Astrocyte of the spinal cord (primary cell): ENCODE measurements at places on chromosomes 16 and 17.

GRCh38 chr16:74893541-74893940 is 91.4 kb downstream of the WDR59 start:
- no peak for DNase-seq

DNA sequence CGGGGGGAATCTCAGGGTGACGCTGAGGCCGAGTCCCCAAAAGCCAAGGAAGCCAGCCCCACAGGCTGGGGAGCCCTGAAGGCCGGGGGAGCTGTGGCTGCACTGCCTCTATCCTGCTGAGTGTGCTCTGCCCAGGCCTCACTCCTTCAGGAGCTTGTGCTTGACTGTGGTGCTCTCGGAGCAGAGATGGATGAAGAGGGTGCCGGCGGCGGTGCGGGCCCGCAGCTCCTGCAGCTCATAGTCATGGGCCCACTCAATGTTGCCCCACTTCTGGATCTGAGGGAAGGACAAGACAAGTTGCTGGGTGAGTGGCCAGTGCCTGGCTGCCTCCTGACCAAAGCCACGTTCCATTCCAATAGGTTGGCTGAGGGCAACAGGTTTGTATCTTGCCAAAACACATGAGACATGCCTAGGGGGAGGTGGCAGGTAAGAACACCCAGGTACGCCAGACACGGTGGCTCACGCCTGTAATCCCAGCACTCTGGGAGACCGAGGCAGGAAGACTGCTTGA is 20.5 kb downstream of the ATPAF2 start:
- no peak for DNase-seq

DNA sequence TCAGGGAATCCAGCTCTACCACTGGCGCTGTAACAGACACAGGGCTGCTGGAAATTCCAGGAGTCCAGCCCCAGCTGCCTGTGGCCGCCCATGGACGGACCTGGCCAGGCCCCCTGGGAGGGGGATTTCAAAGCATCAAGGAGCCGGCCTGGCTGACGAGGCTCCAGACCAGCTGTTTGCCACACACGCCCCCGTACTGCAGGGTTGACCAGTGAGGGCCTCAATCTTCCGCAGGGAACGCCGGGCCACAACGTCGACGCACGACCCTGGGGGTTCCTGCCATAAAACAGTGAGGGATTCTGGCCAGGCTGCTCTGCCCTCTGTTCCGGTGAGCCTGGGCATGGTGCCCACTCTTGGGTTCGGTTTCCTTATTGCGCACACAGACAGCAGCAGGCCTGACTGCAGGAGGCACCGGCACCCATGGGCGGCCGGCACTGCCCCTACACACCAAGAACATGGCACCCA is 3.7 kb downstream of the LMF1 start:
- no peak for DNase-seq

DNA sequence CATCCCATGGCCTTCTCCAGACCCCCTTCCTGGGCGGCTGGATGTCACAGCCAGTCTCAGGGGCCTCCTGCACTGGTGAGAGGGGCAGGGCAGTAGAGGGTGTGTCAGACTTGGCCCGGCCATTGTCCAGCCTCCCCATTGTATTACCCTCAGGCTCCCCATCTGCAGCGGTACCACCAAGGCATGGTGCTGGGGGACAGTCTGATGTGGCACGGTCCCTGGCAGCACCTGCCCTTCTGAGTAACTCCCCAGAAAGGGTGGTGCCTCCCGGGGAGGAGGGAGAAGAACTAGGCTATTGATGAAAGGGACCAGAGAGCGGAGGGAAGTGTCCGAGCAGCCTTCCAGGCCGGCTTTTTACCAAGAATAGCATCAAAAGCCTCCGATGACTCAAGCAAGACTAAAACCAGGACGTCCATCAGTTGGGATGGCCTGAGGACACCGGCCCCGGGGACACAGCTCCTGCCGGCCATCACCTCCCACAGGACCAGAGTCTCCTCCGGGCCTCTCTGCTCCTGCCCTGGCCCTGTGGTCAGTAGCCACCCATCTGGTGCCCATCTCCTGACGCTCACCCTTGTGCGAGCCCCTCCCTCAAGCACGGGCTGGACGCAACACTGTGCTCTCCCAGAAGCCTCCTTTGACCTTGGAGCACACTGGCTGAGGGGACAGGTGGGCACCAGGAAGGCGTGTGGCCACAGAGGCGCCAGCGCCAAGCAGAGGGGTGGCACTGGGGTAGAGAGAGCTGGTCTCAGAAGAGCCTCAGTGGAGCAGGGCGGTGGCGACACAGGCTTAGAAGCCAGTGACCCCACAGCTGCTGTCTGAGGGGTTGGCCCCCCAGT is 5.8 kb upstream of the CPNE7 start:
- no peak for DNase-seq

DNA sequence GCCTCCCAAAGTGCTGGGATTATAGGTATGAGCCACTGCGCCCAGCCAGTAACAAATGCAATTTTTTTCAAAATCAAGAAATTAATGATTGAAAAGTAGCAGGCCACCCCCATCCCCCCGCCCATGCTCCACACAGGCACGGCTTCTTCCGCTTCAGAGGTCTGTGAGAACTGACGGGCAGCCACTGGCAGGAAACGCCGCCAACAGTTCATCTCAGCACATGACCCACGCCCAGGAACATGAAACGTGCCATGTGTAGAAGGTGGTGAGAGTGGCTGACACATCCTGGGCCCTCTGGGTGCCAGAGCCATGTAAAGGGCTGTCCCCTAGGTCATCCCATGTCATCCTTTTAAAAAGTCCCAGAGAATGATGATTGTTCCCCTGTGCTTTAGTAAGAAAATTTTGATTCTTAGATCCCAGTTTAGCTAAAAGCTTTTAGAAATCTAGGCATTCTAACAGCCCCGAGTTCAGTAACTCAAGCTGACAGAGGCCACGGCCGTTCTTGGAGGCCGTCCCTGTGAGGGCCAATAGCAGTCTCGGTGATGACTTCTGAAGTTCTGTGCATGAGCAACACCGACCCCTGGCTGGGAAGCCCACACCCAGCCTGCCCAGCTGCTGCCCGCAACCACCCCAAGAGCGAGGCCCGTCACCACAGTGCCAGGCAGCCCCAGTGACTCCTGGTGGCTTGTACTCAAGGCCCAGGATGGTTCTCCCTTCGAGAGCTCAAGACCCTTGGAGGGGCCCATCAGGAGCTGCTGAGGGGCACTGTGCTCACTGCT is 52.1 kb downstream of the KLHDC4 start:
- DNase-seq, result no peak

GRCh38 chr17:31523862-31524730 is 132.6 kb downstream of the RAB11FIP4 start:
- no peak for DNase-seq

GRCh38 chr16:12153662-12154061 is 177.1 kb downstream of the SNX29 start:
- no peak for DNase-seq

- no peak for DNase-seq
Measured at GRCh38 chr16:57509231-57509923, 23.1 kb upstream of the DOK4 start.

DNA sequence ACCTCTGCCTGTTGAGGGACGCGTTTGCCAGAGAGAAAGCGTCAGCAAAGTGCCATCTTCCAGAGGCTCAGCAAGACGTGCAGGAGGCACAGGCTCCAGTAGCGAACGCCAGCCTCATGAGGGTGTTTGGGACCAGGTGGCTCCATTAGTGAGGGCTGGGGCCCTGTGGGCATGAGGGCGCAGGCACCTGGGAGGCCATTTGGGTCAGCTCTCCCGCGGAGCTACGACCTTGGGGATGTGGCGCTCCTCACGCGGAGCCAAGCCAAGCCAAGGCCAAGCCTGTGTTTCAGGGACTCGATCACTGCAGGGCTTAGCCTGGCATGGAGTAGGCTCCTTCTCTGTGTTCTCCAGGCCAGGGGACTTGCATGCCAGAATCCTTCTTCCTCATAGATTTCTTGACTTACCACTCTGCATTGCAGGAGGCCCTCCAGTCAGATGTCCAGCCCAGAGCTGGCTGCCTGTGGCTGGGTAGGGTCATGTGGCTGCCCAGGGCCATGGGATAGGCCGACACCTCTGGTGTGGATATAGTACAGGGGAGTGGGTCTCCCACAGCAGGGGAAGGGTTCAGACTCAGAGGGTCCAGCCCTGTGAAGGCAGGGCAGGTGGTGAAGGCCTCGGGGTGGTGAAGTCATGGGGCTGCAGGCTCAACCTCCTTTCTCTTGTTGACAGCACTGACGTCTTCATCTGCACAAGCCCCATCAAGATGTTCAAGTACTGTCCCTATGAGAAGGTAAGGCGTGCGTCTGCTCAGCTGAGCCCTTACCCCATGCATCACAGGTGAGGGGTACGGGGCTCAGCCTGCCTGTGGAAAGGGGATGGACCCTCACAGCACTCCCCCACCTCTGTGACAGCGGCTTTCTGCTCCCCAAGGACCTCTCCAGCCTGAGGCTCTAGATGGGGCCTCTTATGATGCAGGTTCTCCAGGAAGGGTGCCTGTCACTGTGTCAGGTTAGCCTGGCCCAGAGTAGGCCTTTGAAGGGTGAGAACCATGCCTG is 19.6 kb downstream of the NT5M start:
- no peak for DNase-seq

GRCh38 chr16:69870761-69871160 is 80.4 kb upstream of the CLEC18A start:
- no peak for DNase-seq

DNA sequence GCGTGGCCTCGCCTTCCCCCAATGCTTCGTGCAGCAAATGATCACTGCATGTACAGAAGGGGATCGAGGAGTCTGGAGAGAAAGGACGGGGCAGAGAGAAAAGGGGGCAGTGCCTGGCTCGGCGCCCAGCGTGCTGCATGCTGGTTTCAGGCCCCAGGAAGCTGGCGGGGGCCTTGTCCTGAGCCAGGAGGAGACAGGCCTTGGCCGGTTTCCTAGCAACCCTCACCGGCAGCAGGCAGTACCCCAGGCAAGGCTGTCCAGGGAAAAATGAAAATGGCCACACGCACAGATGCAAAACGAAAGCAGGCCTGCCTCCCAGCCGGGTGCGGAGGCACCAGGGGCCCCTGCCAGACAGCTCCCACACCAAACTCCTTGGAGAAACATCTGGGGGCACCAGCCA is 126.3 kb downstream of the ZFHX3 start:
- DNase-seq, result peak; percentile 74

DNA sequence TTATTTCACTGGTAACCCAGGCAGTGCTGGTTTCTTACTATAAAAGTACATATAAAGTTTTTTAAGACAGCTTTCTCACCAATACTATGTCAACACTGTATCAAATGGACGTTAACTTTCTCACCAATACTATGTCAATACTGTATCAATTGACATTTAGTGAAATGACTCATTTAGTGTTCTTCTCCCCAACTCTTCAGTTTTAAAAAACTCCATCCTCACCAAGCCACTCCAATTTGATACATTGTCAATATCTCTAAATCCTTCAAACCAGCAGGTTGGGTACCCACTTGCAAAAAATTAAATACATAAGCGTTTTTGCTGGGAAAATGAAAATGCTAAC is 4.8 kb downstream of the TOB1 start:
- no peak for DNase-seq

GRCh38 chr17:6084311-6085161 is 14.4 kb downstream of the WSCD1 start:
- peak; percentile 44 for DNase-seq

- DNase-seq, result peak; percentile 68
Measured at GRCh38 chr16:82990155-82990554, 363.4 kb downstream of the CDH13 start.

DNA sequence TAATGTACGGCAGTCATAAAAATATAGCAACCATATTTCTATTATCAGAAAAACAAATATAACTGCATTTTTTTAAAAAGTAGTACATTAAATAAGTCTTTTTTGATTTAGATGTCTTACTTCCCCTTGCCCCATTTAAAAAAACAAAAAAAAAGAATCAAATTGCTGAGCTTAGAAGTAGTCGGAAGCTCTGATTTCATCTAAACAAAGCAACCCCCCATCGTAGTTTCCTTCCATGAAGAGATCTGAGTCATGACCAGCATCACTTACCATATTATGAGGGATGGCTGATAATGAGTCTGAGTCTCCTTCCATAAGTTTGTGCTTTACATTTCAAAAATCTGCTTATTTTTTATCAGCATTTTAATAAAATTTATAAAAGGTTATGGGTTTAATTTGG is 86.2 kb downstream of the ITFG1 start:
- peak; percentile 74 for DNase-seq

DNA sequence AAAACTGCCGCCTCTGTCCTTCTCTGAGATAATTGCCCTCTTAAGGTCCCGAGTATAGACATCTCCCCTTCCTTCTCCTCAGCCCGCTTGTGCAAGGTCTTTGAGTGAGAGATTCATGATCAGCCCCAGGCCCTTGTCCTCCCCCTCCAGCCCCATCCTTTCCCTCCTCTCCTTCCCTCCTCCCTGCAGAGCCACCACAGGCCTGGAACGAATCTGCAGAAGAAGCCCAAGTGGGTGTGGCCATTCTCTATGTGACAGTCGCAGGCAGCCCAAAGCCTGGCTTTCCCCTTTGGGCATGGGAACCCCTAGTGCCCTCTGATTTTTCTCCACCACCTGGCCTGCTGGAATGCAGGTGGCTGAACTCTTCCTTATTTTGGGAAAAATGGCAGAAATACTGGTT is 7.2 kb upstream of the NDRG4 start:
- no peak for DNase-seq

GRCh38 chr17:45106096-45106495 is 26.2 kb downstream of the PLCD3 start:
- DNase-seq, result no peak

DNA sequence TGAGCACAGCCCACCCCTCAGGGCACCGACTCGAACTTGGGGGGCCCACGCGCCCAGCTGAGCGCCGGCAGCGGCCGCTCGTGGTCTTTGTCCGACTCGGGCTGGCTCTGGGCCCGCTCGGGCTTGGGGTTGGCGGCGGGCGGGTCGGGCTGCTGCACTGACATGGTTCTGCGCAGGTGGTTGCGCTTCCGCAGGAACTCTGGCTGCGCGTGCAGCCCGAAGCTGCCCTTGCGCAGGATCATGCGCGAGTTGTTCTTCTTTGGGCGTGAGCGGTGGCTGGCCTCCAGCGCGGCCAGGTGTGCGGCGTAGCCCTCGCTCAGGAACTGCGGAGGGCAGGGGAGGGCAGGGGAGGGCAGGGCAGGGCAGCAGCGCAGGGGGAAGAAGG is 11.1 kb downstream of the PIMREG start:
- DNase-seq, result no peak

- DNase-seq, result peak; percentile 81
Measured at GRCh38 chr16:14510939-14511799, 118.9 kb downstream of the PARN start.

- DNase-seq, result no peak
Measured at GRCh38 chr16:24045641-24046040, 209.9 kb downstream of the PRKCB start.

DNA sequence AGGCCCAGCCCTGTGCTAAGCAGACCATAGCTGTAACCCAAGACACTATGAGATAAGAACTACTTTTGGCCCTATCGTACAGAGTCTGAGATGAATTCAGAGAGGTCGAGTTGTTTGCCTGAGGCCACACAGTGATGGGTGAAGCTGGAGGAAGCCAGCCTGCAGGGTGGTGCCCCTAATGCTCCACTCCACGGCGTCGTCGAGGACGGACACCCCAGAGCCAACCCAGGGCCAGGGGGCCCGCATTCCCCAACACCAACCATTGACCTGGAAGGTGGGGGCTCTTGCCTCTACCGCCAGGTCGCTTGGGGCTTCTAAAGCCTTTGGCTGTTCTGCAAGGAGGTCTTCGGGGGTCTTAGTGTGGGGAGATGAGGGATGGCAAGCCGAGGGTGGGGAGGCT is 84.1 kb downstream of the IRF8 start:
- DNase-seq, result no peak

- DNase-seq, result no peak
Measured at GRCh38 chr16:82947698-82948097, 320.9 kb downstream of the CDH13 start.

- DNase-seq, result peak; percentile 86
Measured at GRCh38 chr16:89363621-89364393, 126.6 kb downstream of the ANKRD11 start.

- no peak for DNase-seq
Measured at GRCh38 chr17:19359151-19359550, 3.4 kb downstream of the B9D1 start.
